Chondrocyte (in vitro differentiated cells): ENCODE measurements at places on chromosomes 6 and 20. TPM values are rescaled to one million over a fixed set of nuclear protein-coding genes. Genes with fewer than 3 reads are reported as not detected.

IL17A gene
- total RNA-seq: not detected in 3 replicates

- no peak for DNase-seq
Measured at GRCh38 chr6:15531973-15532372, 130.9 kb downstream of the DTNBP1 start.

DNA sequence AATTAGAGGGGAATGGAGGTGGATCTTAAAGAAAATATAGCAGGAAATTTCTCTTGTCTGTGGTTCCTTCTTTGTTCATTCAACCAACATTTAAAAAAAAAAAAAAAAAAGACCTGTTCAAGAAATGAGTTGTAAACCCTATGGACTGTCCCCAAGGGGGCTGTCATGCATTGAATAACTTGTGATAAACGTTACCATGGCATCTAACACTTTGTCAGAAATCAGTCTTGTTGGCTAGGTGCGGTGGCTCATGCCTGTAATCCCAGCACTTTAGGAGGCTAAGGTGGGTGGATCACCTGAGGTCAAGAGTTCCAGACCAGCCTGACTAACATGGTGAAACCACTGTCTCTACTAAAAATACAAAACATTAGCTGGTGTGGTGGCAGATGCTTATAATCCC lies 381.7 kb downstream of the BCKDHB start:
- no peak for DNase-seq

DNA sequence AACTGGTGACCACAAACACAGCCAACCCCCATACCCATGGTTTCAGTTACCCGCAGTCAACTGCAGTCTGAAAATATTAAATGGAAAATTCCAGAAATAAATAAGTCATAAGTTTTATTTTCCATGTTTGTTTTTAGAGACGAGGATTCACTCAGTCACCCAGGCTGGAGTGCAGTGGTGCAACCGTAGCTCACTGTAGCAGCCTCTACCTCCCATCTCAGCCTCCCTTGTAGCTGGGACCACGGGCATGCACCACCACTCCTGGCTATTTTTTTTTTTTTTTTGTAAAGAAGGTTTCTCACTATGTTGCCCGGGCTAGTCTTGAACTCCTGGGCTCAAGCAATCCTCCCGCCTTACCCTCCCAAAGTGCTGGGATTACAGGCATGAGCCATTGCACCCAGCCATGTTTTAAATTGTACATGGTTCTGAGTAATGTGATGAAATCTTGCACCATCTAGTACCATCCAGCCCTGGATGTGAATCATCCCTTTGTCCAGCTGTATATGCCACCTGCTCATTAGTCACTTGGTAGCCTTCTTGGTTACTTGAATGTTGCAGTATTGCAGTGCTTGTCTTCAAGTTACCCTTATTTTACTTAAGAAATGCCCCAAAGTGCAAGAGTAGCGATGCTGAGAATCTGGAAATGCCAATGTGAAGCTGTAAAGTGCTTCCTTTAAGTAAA lies 14.5 kb downstream of the CSNK2A1 start:
- no peak for DNase-seq

SMOC2 gene
- 56.3 to 148 TPM (median 145 TPM) in 3 replicates for total RNA-seq

DNA sequence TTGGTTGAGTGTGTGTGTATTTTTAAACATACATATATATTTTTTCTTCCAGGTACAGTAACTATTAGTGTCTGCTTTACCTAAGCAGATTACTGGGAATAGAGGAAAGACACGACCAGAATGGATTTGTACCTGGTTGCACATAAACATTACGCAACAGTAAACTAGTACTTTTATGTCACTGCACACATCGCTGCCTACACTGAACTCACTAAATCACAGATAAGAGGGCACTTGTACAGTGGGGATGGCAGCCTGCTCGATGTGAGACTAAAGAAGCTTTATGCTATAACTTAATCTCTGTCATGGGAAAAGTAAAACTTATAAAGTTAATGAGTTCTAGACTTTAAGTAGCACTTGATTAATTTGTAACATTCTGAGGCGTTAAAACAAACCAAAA lies 89.5 kb upstream of the SIM1 start:
- DNase-seq: no peak

DNA sequence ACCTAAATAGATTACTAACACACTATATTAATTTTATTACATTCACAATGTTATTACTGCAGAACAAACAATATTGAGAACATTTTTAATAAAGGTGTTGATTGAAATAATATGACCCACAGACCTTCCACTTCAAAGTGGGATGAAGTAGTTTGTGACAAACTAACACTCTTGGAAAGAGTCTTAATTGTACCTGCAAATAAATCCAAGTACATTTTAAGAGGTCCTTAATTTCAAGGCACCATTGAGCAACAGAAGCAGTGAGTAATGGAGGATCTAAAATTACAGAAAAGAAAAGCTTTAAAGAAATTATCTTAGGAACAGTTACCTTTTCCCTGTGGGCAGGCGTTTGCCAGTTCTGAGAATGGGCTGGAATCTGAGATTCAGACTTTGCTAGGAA lies 140.2 kb downstream of the MMUT start:
- DNase-seq: no peak

DNA sequence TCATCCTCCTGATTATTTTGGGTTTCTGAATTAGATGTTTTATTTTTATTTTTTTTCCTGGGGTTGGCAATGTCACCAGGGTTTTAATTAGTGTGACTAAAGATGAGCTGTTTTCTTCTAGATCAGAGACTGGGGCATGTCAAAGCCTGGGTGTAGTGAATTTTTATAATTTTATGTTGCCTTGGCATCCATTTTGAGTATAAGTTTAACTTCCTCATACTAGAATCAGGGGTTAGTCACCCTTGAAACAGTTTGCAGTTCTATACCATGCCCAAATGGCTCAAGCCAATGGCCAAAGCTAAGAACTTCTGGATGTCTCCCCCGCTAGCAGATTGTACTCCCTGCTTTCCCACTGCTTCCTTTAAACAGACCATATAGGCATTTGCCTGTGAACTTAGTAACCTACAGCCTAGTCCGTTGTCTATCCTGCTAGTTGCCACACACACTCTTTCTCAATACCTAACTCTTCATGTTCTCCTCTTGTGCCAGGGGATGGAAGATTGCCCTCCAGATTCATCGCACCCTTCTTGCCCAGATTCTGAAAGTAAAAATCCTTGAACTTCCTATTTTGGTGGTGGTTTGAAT lies 54.5 kb downstream of the KIAA0408 start:
- DNase-seq: no peak

SLC12A5 gene
- total RNA-seq: 0.89 to 2.1 TPM (median 1.9 TPM) in 3 replicates

DNA sequence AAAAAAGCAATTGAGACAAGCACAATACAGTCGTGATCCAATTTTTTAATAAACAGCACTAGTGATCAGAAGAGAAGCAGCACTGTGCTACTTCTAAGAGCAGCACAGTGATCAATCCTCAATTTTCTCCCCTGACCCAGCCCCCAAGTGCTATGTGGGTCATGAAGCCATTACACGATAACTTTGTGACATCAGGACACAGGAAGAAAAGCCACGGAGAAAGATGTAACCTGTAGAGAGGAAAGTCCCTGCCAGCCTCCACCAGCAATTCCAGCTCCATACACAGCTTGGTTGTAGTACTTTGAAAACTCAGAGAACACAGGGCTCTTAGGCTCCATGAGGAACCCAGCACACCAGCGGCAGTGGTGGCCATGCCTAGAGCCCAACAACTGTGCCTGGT lies 45.3 kb upstream of the MYB start:
- no peak for DNase-seq

BCL2L1 gene
- 55.9 to 96.1 TPM (median 90.7 TPM) in 3 replicates for total RNA-seq

- DNase-seq: no peak
Measured at GRCh38 chr20:19223640-19224039, 11.2 kb downstream of the SLC24A3 start.

DNA sequence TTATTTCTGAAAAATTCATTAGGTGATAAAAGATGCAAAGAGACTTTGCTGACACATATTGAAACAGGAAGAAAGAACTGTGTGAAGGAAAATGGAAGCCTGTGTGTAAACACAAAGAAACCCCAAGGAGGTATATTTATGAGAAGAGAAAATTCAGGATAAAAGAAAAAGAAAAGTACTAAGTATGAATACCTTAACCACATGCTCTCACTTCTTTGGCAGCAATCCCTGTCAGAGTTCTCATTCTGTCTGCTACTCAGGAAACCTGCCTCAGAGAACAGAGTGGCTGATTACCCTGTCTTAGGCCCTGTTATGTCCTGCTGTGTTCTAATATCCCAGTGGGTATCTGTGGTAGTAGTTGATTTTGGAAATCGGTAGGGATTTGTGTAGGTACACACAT lies 457.9 kb downstream of the TBC1D32 start:
- no peak for DNase-seq

DNA sequence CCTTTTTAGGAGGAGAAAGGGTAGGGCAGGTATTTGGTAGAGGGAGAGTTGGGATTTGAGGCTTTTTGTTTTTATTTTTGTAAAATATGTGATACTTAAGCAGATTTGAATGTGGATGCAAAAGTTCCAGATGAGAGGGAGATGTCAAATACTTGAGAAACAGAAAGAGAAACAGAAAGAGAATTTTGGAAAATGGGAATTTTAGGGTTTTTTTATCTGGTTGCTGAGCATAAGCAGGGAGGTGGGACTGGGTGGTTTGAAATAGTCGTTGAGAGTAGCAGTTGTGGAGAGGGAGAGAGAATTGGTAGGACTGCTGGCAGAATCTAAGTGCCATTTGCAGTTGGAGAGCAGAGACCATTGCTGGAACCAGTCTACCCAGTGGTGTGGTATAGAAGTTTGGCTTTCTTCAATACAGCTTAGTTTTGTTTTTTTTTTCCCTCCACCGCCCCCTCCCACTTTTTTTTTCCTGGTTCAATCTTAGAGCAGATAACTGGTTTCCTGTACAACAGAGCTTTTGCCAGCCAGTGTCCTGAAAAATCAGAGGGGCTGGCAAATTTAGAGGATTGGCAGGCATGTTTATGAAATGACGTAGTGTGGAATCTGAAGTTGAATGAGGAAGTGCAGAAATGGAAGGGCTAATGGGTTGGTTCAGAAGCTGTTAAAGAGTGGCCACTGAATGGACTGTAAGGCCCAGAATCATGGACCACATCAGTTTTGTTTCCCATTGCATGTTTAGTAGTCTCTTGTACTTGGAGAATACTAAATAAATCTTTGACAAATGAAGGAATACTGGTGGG lies 68.7 kb downstream of the ATRN start:
- no peak for DNase-seq

CALHM6 gene
- total RNA-seq: 1.9 to 3.6 TPM (median 2.7 TPM) in 3 replicates

GJA1 gene
- 194 to 296 TPM (median 295 TPM) in 3 replicates for total RNA-seq

DNA sequence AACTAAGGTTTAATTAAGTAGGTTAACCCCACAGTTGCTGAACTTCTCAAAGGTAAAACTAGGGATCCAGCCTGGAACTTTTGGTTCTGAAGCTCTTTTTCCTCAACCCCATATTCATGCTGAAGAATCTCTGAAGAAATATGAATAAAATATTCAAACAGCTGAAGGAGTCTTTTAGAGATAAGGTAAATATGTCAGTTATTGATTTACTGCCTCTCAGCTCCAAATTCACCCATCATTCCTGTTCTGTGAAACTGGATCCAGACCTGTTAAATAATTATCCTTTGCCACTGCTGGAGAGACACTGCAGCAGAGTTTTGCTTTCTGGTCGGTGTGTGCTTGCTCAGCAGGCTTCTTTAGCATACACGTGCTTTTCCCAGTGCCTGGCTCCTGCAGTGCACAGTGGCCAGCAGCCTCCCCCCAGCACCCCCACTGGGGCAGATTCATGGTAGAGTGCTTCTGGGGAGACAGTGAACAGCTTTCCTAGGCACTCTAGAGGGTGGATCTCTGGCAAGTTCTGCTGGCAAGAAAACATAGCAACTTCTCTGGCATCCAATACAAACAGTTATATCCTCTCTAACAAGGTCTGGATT lies 62.0 kb upstream of the BCLAF1 start:
- DNase-seq: no peak

DNA sequence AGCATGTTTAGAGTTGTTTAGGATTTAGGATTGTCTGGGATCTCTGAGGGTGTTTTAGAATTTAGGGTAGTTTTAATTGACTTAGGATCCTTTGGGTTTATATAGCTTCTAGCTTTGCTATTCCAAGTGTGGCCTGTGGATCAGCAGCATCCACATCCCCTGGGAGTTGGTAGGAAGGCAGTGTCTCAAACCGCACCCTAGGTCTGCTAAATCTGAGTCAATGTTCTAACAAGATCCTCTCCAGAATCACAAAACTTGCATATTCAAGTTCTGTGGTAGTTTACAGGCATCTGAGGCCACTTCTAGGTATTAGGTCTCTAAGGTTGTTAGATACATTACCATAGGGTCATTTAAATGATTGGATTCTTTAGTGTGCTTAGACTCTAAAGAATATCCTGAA lies 48.3 kb downstream of the PRND start:
- no peak for DNase-seq

DNA sequence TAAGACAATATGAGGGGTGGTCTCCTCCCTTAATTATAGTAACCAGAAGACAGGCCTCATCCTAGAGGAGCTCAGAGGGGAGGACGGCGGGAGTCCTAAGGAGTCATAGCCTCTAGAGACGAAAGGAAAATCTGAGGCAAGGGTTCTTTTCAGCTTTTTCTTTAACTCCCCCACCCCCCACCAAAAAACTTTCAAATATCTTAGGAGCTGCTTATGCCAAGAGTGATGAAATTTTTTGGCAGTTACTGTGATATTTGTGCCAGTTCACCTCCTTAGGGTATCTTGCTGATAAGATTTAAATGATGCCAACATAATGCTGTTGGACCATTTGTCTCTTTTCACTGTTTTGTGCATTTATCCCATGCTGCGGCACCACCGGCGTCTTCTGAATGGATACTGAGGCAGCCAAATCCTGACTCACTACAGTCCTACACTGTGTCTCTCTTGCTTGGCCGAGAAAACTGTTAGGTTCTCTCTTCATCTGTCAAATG lies 44.5 kb upstream of the DSE start:
- DNase-seq: no peak

CLDN20 gene
- not detected in 3 replicates for total RNA-seq

DNA sequence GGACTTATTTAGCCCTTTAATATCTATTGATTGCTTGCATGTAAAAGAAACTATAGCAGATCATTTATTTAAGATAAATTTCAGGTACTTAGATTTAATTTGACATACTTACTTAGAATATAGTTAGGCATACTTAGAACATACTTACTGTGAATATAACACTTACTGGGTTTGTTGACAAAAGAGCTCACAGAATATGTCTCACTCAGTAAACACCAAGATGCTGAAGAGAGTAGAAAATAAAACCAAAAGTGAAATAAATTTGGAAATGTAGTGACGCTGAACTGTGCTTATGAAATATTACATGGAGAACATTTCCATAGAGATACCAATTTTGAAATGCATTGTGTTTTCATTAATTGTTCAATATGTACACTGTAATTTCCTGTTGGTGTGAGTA lies 615.4 kb upstream of the MAN1A1 start:
- no peak for DNase-seq

MUC21 gene
- not detected in 3 replicates for total RNA-seq

- no peak for DNase-seq
Measured at GRCh38 chr6:13273931-13274706, 54.2 kb downstream of the TBC1D7 start.

GRCh38 chr20:41172296-41173140 lies 35.2 kb downstream of the PLCG1 start:
- DNase-seq: no peak

EPHA7 gene
- 55.4 to 83.5 TPM (median 55.4 TPM) in 3 replicates for total RNA-seq

DCDC2 gene
- total RNA-seq: 0.15 to 0.30 TPM in 2 of 3 replicates, not detected in the other

GRCh38 chr20:19602675-19603375 lies 155.2 kb upstream of the RIN2 start:
- no peak for DNase-seq
